ENCODE measurements at places on chromosomes 7 and 10.

DNA sequence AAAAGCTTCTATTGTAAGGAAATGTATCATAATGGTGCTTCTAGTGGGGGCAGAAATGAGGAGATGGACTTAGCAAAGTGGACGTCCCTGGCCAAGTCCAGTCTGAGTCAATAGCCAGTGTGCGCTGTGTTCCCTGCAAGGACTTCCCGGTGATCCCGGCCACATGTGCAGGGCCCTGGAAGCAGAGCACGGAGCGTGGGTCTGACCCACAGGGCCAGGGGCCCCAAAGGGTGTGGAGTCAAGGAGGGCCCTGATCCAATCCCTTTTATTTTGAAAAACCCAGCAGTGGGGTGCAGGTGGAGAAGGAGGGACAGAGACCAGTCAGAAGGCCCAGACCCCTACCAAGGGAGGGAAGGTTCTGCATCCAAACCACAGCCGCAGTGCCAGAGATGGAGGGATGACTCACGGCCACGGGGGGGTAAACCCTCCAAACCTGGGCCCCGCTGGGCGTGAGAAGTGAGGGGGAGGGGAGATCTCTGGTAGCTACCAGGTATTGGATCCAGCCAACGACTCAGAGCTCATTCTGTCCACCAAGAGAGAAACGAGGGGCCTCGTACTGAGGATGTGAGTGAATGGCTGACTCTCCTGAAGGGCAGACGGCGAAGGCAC is 57.2 kb upstream of the VIPR2 start:
- no peak for DNase-seq

GRCh38 chr7:88377434-88377833 is 70.7 kb upstream of the STEAP4 start:
- DNase-seq, result no peak

DNA sequence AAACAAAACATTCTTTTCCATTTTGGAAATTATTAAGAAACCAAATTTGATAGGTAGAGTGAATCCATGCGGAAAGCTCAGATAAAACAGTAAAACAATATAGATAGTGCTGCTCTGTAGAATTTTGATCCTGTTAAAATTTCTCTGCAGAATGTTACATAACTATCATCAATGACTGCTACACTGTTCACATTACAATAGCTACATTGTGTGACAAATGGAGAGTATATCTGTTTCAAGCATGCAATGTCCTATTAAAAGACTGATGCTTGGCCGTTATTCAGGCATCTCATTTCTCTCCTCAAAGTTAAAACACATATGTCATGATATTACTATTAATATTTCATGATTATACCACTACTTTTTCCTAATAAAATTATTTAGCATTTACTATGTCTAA is 14.7 kb upstream of the TMEM106B start:
- DNase-seq, result no peak

DNA sequence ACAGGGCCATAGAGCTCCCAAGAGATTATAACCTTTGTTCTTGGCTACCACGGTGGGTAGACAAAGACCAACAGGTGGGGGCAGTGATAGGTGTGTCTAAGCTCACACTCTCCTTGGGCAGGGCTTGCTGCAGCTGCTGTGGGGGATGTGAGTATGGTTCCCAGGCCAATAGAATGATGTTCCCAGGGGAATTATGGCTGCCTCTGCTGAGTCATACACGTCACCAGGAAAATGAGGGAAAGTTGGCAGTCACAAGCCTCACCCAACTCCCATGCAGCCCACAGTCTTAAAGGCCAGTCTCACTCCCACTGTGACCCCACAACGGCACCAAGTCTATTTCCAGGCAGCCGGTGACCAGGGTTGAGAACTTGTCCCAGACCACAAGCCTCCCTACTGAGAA is 453.4 kb upstream of the PODXL start:
- no peak for DNase-seq

DNA sequence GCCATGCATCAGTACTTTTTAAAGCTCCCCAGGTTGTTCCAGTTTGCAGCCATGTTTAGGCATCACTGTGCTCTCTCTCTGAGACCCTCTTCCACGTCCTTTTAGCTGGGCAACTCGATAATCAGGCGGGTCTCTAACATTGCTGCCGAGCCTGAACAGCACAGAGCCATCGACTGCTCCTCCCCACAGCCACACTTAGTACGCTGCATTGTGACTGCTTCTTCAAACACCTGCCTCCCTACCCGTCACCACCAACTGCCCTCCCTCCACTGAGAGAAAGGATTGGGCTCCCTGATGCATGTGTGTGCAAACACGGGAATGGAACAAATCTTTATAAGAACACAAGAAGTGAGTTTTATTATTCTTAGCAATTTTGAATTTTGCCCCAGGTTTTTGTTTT is 11.4 kb upstream of the TACR2 start:
- no peak for DNase-seq

DNA sequence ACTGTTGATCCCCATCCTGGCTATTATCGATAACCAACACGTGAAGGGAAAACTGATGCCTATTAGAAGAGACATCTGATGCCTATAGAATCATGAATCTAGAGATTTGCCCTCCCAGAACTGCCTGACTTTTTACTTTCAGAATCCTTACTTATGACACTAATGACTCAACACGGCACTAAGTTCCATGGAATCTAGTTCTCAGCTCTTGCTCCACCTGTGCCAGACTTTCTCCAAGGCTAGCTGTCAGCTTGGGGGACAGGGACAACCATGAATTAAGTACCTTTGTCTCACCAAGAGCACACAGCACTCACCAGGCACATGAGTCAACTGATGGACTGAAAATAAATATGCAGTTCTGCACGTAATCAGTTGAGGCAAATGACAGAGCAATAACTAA is 184.2 kb downstream of the FRMD4A start:
- DNase-seq, result no peak

GRCh38 chr7:44368885-44369284 is 43.5 kb upstream of the CAMK2B start:
- no peak for DNase-seq

DNA sequence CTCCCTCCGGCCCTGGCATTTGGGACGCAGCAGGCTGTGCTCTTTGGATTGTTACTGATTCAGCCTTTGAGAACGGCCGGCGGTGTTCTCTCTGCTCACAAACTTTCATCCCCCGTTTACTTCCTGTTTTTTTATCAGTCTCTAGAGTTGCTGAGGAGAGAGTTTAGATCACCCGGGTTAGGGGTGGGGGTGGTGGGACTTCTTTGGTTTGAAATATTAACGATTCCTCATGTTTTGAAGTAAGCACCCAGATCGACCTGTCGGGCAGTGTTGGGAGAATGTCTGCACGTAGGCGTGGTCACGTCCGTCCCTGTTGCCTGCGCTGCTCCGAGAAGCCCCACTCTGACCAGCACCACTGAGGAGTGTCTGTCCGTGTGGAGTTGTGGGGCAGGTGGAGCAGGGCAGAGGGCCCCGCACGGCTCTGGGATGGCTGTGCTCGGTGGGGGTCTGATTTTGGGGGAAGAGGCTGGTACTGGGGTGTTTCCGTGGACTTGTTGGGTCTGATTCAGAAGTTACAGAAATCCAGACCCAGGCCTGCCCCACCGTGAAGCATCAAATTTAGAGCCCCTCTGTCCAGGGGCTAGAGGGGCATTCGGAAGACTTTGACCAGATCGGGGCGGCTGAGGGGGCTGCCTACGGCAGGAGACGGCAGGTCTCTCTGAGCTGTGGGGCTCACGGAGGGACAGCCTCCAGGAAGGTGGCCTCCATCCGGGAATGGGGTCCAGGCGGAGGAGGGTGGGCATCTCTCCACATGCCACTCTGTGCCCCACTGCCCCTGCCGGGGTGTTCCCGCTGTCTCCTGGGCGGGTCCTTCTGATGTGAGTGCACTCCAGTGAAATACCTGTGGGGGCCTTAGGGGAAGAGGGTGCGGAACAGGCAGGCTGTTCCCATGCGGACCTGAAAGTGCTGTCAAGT is 7.4 kb downstream of the INPP5A start:
- DNase-seq, result no peak

DNA sequence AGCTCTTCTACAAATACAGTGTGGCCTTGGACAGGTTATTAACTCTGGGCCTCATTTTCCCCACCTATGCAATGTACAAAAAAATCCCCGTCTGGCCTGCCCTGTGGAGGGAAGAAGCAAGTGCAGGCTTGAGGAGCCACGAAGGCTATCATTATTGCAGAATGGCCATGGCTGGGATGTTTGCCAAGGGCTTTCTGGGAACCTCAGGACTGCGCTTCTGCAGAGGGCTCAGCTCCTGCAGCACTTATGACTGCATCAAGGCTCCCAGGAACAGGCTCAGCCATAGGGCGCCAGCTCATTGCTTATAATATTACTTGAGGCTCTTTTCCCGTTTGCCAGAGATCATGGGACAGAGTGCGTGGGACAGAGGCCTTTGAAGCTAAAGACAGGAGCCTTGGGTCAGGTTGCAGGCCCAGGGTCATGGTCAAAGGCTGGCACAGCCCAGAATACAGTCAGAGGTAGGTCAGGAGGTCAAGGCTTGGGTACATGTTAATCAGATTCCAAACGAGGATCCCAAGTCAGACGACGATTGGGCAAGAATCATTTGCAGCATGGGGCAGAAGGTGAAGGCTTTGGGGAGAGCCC is 20.6 kb upstream of the C10orf105 start:
- no peak for DNase-seq

DNA sequence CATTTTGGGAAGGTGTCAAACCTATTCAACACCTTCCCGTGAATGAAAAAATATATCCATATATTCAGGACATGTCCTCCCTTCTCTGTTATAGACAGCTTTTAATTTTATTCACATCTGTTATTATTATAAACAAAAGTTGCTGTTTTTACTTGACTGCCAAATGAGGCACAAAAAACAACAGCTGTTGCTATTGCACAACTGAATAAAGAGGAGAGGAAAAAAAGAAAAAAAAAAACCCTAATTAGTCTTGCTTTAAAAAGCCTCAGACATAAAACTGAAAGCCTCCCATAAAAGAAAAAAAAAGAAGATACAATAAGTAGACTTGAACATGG is 153.4 kb downstream of the BMPER start:
- DNase-seq, result no peak

DNA sequence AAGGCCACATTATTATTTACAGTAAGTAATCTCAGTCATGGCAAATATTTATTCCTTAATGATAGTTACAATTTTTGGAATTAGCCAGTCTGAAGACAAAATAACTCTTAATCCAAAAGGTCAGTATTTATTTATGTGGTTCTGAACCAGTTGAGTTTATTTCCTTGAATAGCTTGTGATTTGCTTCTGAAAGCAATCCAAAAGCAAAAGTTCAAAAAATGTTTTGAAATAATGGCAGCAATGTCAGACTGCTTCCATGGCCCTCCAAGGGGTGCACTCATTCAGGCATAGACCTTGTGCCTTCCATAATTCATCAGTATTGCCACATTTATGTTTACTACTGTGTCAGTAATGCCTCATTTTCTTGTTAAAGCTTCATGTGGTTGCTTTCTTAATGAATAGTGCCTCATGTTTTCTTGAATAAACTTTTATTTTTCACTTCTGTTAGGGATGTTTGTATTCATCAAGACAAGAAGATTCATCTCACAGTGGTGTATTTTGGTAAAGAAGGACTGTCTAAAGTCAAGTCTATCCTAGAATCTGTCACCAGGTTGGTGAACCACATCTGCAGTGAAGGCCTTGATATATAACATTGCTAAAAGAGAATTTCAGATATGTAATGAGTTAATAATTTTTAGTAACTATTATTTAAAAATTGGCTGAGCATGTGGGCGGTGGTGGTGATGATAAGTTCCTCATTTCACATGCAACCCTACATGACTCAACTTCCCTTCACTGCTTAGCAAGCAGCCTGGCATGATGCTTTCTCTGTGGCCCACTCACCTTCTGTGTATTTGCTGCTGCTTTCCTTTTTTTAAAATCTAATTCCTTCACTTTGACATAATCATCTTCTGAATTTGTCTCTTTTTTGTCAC is 22.0 kb downstream of the CSGALNACT2 start:
- DNase-seq, result no peak

GRCh38 chr10:32379318-32379949 is 32.5 kb upstream of the EPC1 start:
- DNase-seq, result no peak

GRCh38 chr7:71612911-71613310 is 481.0 kb downstream of the GALNT17 start:
- DNase-seq, result no peak

- DNase-seq, result no peak
These were observed 23.0 kb upstream of the FAM133B start for GRCh38 chr7:92613214-92613613.

Measured in progenitor cell of endocrine pancreas (in vitro differentiated cells).